ENCODE measurements at places on chromosomes 7 and 10.

GRCh38 chr7:158281441-158281840, 306.2 kb downstream of the PTPRN2 start:
- no peak for DNase-seq

- DNase-seq = no peak
These were observed 11.3 kb downstream of the CRYGN start for GRCh38 chr7:151428378-151429236.

- no peak for DNase-seq
These were observed 208.7 kb downstream of the CRPPA start for GRCh38 chr7:16212610-16213009.

- DNase-seq = no peak
These were observed 40.5 kb upstream of the TMEM273 start for GRCh38 chr10:49228677-49229076.

- DNase-seq = peak; percentile 7
These were observed 61.0 kb downstream of the RASGEF1A start for GRCh38 chr10:43205681-43206390.

- peak; percentile 1 for DNase-seq
These were observed 13.7 kb downstream of the SCART1 start for GRCh38 chr10:133467286-133467911.

GRCh38 chr10:73404690-73405089, 9.2 kb downstream of the ANXA7 start:
- DNase-seq = no peak

- DNase-seq = no peak
These were observed 30.3 kb downstream of the MKI67 start for GRCh38 chr10:128095753-128096469.

GRCh38 chr10:42556931-42557330, 81.4 kb downstream of the ZNF33B start:
- no peak for DNase-seq

- DNase-seq = no peak
These were observed 56.2 kb upstream of the DPYSL4 start for GRCh38 chr10:132130286-132131265.

DNA sequence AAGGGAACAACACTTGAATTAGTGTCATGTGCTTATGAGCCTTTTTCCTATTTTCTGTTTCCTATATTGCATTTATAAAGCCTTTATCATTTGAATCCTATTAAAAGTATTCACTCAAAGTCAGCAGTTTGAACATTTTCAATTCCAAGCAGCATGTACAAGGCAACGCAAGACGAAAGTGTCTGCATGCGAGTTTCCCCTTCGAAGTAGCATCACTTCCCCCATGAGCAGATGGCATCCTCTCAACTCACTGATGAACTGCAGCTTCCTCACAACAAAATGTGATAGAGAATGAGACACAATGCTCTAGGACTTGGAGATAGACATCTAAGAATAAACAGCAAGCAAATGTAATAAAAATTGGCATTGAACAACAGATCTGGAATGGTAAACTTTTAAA, 270.7 kb downstream of the PRPF18 start:
- no peak for DNase-seq

DNA sequence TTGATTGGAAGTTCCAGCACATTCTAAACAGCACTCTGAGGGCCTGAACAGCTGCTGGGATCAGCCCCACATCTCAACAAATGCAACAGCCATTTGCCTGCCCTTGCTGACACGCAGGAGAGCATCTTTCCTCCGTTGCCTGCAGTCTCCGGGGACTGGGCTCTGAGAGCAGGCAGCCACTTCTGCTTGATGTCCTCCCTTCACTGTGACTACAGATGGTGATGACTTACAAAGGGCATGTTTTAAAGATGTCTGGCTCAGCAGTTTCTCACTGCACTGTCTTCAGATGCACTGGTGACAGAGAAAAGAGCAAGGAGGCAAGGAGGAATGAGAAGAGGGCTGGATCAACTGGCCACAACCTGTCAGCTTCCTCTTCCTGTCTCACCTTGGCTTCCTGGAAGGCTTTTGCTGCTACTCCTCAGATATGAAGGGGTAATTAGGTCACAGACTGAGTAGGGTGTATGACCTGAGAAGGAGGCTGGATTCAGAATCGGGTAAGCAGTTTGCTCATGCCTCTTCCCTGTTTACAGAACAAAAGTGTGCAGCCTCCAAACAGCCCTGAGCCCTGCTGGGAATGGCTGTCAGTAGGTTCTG, 143.5 kb upstream of the GHITM start:
- DNase-seq = no peak

GRCh38 chr7:135300913-135301765, 67.5 kb downstream of the STRA8 start:
- no peak for DNase-seq

DNA sequence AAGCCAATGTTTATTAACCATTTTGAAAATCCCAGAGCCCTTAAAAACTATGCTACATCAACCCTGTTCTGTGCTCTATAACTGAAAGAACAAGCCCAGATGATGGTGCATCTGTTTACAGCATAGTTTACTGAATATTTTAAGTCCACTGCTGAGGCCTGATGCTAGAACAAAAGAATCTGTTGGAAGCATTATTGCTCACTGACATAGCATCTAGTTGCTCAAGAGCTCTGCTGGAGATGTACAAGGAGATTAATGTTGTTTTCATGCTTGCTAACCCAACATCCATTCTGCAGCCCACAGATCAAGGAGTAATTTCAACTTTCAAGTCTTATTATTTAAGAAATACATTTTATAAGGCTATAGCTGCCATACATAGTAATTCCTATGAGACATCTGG, 181.3 kb upstream of the FEZF1 start:
- no peak for DNase-seq

- DNase-seq = no peak
These were observed 57.3 kb downstream of the CSGALNACT2 start for GRCh38 chr10:43195557-43195956.

DNA sequence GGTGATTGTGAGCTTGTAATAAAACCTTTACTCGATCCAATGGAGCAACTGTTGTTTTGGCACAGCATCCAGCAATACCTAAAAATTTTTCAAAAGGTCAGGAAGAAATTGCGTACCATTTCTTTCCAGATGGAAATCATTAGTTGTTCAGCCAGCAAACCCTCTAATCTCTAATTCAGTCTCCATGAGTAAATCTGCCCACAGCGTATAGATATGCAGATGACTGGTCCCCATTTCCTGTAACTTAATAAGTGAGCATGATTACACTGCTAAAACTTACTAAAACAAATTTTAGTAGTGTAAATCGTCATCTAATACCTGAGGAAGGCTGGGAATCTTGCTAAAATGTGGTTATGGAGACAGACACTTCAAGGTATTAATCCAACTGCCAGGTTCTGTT, 10.6 kb downstream of the SLC25A16 start:
- no peak for DNase-seq

DNA sequence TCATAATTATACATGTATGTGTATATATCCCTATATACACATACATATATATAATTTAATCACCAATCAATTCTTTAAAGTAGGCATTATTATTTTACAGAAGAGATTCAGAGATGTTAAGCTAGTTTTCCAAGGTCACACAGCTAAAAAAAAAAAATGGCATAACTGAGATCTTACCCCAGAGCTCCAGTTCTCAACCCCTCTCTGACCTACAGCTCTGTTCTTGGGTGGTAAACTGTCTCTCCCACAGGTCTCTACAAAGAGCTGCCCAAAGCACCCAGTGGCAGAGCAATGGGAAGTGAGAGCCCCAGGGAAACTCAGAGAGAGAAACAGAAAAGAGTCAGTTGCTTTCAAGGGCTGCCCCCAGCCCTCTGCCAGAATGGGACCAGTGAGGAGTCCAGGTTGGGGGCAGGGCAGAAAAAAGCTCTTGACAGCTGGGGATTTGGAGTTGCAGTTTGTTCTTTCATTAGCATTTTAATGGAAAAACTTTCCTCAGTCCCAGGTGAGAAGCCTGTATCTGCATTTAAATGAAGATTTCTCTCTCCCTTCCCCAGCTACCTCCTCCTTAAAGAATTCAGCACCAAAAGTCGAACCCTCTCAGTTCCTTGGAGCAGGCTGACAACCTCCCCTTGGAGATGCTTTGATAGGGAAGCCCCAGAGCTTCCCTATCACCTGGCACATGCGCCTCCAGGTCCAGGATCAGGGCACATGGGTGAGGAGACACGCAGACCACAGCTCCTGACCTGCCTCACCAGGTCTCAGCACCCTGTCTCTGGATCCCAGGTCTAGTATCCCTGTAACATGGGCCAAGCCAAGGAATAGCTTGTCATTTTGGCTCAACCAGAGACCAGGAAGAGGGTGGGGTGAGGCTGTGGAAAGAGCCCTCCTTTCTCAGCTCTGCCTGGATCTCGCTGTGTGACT, 388.1 kb downstream of the PLXNA4 start:
- no peak for DNase-seq

- DNase-seq = peak; percentile 31
These were observed 216.9 kb downstream of the POLR1F start for GRCh38 chr7:19491821-19492452.

GRCh38 chr7:56174875-56175760, 58.9 kb upstream of the NUPR2 start:
- DNase-seq = no peak
